ENCODE measurements at places on chromosomes 6 and 20.
A peak's percentile ranks its signal among the peaks of the same experiment; 100 is the strongest.

DNA sequence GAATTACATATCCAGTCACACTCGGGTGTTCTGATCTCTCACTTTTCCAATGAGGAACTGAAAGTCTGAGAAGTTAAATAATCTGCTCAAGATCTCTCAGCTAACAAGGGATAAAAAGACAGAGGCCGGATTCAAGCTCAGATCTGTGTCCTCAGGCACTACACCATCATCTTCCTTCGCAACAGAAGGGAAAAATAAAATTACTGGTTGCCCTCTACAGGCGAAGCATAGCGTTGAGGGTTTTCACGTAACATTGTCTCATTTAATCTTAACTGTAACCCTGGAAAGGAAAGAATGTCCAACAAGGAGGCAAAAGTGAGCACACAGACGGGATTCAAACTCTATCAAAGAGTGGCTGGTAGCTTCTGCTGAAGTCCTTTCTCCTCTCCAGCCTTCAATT, 67.8 kb upstream of the ANKEF1 start:
- DNase-seq, result no peak

GRCh38 chr6:139473231-139473701, 98.8 kb upstream of the CITED2 start:
- DNase-seq, result no peak

DNA sequence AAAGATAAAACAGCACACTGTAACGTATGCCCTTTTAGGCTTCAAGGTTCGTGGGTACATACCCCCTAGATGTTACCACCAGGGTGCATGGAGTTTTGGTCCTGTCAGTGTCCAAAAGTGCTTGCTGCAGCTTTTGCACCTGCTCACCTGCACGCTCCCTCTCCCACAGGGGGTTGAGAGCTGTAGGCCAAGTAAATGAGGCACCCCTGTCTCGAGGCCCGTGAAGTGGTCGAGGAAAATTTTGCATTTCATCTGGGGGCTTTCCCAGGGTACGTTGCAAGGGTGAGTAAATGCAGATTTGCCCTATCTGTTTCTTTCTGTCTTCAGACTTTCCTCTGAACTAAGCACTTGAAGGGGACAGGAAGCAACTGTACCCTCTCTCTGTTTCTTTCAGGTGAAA, 136.0 kb downstream of the THBS2 start:
- DNase-seq, result no peak

GRCh38 chr6:54366667-54367327, 58.6 kb downstream of the TINAG start:
- DNase-seq, result no peak

DNA sequence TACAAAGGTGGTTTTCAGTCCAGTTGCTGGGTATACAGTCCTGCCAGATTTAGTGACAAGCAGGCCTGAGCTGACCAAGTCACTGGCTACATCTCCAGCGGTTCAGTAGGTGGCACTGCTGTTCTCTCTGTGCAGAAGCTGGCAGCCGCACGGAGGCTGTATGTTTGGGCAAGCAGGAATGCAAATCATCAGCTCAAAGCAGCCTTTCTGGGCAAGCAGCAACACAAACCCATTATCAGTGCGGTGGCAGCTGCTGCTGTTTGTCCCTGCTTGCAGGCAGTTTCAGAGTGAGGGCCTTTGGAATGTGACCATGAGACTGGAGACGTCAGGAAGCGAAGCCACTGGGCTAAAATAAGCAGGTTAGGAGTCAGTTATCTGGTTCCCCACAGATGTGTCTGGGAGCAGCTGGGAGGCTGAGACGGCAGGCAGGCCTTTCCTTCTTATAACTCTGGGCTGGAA, 72.5 kb downstream of the TXLNB start:
- peak; percentile 79 for DNase-seq

DNA sequence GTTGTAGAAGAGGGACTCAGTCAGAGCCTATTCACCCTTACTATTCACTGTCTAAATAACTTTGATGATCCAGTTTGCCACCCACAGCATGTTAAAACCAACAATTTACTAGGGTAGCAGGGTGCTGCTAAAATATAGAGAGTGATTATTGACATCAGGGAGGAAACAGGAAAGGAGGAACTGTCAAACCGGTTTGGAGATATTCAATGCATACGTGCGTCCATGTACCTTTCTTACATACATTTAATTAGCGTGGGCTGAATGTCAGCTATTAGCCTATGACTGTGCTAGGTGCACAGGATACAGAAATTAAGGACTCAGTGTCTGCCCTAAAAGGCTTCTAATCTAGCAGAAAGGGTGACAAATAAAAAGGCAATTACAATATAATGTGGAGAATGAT, 57.2 kb downstream of the IL20RA start:
- no peak for DNase-seq

- DNase-seq, result no peak
Measured at GRCh38 chr6:30394139-30394538, 49.2 kb downstream of the RPP21 start.

GRCh38 chr6:32086661-32087573, 22.2 kb downstream of the TNXB start:
- DNase-seq, result peak; percentile 44

DNA sequence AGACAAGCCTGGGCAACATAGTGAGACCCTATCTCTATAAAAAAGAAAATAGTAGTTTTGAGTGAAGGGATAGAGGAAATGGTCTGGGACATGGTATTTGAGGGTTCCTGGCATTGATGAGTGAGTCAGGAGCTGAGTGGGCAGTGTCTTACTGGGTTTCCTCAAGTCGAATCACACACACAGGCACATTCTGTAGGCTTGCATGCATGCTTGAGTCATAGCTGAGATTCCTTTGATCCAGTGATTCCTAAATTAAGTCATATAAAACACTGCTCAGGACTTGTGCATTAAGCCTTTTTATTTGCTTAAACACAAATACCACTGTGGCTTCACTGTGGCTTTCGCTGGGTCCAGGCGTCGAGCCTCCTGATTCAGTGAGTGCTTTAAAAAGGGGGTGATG, 71.8 kb upstream of the TMEM181 start:
- DNase-seq, result peak; percentile 79

GRCh38 chr6:46199387-46199786, 28.6 kb upstream of the ENPP5 start:
- no peak for DNase-seq

DNA sequence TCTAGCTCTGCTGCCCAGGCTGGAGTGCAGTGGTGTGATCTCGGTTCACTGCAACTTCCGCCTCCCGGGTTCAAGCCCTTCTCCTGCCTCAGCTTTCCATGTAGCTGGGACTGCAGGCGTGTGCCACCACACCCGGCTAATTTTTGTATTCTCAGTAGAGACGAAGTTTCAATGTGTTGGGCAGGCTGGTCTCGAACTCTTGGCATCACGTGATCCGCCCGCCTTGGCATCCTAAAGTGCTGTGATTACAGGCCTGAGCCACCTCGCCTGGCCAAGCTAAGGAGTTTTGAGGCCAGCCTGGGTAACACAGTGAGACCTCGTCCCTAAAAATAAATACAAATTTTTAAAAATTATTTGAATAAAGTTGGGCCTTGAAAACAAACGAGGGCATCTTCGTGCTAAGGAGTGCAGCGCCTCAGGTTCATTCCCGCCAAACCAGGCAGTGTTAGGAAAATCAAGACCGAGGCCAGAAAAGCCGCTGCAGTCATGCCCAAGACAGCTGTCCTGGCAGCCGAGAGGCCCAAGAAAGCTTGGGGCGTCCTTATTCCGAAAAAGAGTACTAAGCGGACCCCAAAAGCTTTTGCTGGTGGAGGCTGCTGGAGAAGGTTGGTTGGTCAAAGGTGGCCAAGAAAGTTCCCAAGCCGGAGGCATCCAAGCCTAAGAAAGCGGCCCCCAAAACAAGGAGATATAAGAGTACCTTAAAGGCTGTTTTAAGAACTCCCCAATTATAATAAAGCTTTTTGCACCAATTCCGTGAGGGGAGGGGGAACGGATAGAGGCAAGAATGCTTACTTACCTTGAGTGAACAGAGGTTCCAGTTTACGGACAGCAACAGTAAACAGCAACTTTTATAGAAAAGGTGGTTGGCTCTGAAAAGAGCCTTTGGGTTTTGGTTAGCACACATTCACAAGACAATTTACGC, 109.0 kb downstream of the HFE start:
- DNase-seq, result no peak

- no peak for DNase-seq
Measured at GRCh38 chr6:72716916-72717315, 95.1 kb downstream of the KCNQ5 start.

GRCh38 chr6:37483917-37484785, 15.5 kb downstream of the CCDC167 start:
- no peak for DNase-seq

- no peak for DNase-seq
Measured at GRCh38 chr6:157113389-157113788, 209.9 kb downstream of the TMEM242 start.
